ENCODE measurements at places on chromosomes 2 and 18.
A peak's percentile ranks its signal among the peaks of the same experiment; 100 is the strongest.

DNA sequence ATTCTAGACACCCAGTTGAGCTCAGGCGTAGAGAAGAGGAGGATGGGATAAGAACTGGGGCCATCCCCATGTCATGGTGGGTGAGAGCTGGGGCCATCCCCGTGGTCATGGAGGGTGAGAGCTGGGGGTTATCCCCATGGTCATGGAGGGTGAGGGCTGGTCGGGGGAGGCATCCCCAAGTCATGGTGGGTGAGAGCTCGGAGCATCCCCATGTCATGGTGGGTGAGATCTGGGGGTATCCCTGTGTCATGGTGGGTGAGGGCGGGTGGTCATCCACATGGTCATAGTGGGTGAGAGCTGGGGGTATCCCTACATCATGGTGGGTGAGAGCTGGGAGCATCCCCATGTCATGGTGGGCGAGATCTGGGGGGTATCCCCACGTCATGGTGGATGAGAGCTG lies 52.5 kb downstream of the IL1RL2 start:
- H3K27ac ChIP-seq = peak overlapping the region; percentile 54
- peaks cover 41% of the 10 kb centered on the region for H3K4me1 ChIP-seq
- no peaks in the 10 kb centered on the region for H3K36me3 ChIP-seq
- no peak overlapping the region for H3K4me3 ChIP-seq

DNA sequence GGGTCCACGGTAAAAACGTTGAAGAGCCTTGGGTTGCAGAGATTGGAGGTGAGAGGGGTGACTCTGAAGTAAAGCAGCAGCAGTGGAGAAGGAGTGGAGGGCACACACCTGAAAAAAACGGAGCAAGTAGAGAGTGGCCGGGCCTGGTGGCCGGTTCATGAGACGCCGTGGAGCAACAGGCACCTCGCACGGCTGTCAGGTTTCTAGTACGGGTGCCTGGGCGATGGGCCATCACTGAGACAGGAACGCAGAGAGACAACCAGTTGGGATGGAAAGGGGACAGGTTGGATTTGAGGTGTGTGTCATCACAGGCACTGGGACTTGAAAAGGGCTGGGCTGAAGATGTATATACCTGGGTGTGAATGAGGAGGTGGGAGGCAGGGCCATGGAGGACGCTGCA lies 104.2 kb downstream of the MTCL1 start:
- peaks cover 1% of the 10 kb centered on the region for H3K27me3 ChIP-seq
- H3K36me3 ChIP-seq = peaks cover 70% of the 10 kb centered on the region
- no peak for DNase-seq

GRCh38 chr18:48732767-48733424 lies 194.1 kb downstream of the CTIF start:
- H3K27ac ChIP-seq = peak overlapping the region; percentile 62
- peaks cover 5% of the 10 kb centered on the region for H3K27me3 ChIP-seq
- no peak for DNase-seq
- peaks cover 71% of the 10 kb centered on the region for H3K4me1 ChIP-seq
- H3K4me3 ChIP-seq = no peak overlapping the region

DNA sequence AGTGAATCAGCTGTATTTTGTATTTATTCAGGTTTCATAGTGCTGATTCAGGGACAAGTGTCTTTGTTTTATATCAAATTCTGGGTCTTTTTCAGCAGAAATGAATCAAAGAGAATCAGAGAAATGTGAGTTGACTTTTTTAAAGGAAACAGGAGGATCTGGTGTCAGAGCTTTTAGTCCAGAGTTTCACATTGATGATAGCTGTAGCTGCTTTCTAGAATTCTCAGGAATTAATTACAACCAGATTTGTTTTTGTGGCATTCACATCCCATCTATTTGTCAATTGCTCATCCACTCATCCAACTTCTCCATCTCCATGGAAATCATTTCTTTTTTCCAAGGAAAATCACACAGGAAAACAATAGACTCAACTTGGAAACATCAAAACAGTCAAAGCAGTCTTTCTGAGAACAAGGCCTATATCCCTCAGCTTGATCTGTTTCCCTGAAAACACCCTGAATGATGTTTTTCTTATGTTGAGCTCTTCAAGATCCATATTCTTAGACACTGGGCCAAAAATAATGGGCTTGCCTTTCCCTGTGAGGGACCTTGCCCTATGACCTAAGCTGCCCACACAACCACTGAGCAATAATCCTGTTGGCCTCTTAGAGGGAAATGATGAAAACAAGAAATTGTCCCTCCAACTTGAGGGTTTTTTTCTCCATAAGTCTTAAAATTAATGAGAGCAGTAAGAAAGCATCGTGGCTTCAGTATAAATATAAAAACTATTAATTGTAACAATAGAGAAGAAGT lies 249.5 kb upstream of the FN1 start:
- peak overlapping the region; percentile 27 for H3K4me3 ChIP-seq
- H3K27me3 ChIP-seq = no peaks in the 10 kb centered on the region
- H3K36me3 ChIP-seq = peaks cover 20% of the 10 kb centered on the region
- peak overlapping the region; percentile 76 for H3K27ac ChIP-seq
- H3K4me1 ChIP-seq = peaks cover 74% of the 10 kb centered on the region

GRCh38 chr2:221569425-221569845 lies 2.7 kb downstream of the EPHA4 start:
- peak overlapping the region; percentile 93 for H3K4me3 ChIP-seq
- H3K27ac ChIP-seq = no peak overlapping the region
- DNase-seq = no peak
- H3K27me3 ChIP-seq = peaks cover 4% of the 10 kb centered on the region
- H3K4me1 ChIP-seq = peaks cover 47% of the 10 kb centered on the region

DNA sequence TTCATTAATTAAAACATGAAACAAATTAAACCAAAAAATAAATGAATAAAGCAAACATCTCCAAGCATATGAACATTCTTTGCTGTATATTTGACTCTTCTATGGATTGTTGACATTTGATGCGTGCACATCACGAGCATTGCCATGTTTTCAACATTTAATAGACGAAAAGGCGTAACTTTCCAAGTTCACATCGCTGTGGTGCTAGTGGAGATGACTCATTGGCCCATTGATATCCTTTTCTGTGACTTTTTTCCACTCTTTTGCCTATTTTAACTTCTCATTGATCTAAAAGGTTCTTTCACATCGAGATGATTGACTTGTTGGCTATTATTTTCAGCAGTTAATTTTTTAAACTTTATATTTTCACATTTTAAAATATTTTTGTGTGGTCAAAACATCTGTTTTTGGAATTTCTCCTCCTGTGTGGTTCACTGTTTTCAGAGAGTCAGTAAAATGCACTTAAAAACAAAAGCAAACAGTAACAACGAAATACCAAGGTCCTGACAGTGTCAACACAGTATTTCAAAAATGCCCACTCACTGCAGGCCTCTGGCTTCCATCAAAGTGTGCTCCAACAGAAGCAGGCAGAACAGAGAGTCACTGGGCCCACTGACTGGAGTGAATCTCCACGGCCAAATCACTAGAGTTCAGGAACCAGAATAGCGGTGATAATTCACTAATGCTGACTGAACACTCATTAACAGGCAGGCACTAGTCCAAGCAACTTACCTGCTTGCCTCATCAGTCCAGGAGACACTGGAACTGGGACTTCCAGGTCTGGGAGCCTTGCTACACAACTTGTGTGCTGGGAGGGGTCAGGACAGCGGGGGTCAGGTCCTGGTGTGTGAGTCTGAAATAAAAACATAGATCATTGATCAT lies 372.2 kb upstream of the SMIM21 start:
- H3K4me3 ChIP-seq = no peak overlapping the region
- no peaks in the 10 kb centered on the region for H3K36me3 ChIP-seq
- no peaks in the 10 kb centered on the region for H3K4me1 ChIP-seq
- DNase-seq = no peak
- no peaks in the 10 kb centered on the region for H3K27me3 ChIP-seq

Data from HFFc6 (cell line).